ENCODE measurements at places on chromosomes 3 and 15.

DNA sequence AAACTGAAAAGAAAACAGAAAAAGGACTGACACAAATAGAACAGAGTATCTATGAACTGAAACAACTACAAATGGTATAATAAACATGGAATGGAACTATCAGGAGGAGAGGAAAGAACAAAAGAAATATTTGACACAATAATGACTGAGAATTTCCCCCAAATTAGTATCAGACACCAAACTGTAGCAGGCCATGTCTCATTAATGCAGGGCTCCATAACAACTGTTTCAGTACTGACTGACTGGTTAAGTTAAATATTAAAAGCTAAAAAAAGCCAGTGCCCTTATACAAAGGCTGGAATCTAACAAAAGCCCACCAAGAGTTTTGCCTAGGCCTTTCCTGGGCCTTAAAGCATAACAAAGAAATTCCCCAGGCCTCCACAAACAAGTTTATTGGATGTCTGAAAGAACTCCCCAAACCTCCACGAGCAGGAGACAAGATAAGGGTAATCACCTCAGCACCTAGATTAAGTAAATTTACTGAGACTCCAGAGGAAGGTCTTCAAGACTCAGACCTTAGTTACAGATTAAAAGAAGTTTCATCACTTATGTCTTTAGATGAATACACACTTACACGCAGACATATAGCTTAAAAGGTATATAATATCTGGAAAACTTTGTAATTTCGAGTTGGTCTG, 45.7 kb downstream of the KPNA1 start:
- no peak for DNase-seq

DNA sequence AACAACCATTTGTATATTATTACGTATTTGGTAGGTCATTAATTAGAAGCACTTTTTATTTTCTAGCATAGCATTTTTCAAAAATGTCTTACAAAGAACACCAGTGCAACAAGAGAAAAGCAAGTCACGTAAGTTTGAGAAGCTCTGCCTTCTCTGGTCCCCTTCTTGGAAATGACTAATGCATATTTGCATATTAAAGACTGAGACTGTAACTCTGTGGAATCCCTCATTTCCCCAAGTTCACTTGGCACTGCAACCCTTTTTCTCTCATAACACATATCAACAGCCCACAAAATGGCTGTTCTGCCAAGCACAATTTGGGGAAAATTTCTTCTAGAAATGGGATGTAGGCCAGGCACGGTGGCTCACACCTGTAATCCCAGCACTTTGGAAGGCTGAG, 176.3 kb downstream of the ERC2 start:
- no peak for DNase-seq

DNA sequence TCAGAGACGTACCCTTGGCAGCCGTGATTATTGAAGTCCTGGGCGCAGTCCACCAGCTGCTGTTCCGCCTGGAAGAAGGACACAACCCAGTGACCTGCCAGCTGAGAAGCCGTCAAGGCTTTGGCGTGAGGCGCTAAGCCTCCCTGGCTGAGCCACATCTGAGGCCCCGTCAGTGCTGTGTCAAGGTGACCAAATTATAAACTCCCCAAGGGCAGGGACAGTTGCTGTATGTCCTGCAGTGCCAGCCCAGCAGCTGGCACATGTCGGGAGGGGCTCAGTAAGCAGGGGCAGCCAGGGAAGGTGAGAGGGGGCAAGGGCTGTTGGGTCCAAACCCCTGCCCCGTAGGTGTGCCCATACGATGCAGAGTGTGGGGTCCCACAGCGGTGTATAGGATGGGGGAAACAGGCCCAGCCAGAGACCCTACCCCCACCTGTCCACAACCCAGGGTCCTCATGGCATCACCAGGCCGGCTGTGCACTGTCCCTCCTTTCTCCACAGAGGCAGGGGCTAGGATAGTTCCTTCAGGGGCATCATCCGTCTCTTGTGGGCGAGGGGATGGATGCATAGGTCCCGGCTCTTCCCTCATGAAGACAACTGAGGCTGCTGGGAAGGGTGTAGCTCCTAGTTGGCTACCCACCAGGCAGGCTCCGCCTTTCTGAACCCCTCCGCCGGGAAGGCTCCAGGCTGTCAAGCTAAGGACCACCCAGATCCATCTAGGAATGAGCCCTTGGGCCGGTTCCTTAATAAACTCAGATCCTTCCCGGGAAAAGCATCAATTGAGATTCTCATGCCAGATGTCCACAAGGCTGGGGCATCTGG, 13.2 kb downstream of the CTSH start:
- DNase-seq = no peak

- DNase-seq = no peak
These were observed 48.8 kb downstream of the UACA start for GRCh38 chr15:70714565-70714964.

DNA sequence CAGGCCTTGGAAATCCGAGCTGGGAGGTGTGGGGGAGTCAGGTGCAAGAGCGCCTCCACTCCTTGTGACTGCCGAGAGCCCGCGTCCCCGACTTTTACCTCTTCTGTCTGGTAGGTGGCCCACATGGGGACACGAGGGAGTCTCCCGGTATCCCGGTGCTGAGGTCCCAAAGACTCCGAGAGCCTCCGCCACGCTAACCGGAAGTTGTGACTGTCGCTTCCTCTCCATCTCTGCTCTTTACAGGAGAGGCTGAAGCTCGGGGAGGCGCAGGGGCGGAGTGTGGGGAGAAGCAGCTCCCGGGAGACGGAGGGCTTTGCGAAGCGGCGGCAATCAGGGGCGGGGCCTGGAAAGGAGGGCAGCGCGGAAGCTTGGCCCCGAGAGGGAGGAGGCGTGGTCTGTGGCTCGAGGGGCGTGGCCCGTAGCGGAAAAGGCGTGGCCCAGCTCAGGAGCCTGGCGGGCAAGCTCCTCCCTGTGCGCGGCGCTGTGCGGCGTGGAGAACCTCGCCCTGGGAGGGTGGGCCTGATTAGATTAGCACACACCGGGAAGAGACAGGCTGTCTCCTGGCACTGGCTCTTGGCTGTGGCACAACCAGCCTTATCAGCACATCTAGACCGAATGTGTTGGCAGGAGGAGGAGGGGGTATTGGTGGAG, 143.9 kb downstream of the GABRB3 start:
- peak; percentile 12 for DNase-seq

DNA sequence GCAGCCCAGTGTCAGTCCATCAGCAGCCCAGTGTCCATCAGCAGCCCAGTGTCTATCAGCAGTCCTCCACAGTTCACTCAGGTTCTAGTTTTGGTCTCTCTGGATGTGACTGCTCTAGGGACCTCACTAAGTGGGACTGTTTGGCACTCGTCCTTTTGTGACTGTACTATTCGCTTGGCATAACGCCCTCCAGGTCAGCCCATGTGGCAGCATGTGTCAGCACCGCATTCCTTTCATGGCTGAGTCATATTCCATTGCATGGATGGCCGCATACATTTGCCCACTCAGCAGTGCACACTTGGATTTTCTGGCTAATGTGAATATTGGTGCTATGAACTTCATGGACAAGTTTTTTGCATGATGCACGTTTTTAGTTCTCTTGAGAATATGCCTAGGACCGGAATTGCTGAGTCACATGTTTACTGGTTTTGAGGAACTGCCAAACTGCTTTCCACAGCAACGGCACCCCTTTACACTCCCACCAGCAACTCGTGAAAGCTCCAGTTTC, 16.4 kb downstream of the CHST13 start:
- no peak for DNase-seq

- no peak for DNase-seq
These were observed 37.4 kb upstream of the GOLGA8B start for GRCh38 chr15:34620814-34621213.

DNA sequence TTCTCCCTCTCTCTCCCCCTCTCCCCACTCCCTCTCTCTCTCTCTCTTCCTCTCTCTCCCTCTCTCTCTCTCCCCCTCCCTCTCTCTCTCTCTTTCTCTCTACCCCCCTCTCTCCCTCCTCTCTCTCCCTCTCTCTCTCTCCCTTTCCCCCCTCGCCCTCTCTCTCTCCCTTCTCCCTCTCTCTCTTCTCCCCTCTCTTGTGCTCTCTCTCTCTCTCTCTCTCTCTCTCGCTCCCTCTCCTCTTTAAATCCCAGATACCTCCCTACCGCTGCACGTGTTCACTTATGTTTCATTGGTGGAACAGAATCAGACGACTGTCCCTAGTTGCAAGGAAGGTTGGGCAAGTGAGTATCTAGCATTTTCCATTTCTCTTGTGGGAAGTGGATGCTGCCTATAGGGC, 166.5 kb downstream of the EBLN2 start:
- no peak for DNase-seq

DNA sequence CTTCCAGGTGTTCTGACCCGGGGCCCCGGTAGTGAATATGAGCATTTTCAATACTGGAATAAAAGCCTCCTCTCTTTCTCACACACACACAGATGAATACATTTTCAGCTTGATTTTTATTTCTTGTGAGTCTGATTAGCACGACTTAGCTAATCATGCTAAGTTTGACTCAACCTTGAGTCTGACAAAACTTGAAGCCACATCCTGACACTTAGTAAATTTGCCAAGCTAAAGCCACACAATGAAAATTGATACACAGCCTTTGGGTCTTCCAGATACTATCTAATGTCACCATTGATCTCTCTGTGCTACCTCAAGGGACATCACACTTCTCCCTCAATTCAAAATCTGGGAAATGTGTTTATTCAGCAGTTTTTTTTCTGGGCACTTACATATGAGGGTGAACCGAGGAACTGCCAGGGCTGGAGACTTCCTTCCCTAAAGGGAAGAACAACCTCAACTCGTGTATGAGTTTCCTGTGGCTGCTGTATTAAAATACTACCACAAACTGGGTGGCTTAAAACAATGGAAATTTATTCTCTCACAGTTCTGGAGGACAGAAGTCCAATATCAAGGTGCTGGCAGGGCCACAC, 18.6 kb downstream of the TMEM266 start:
- DNase-seq = no peak

GRCh38 chr3:12793701-12794100, 2.8 kb upstream of the CAND2 start:
- DNase-seq = no peak

- DNase-seq = no peak
These were observed 187.2 kb downstream of the SHQ1 start for GRCh38 chr3:72661115-72661457.

GRCh38 chr3:71285086-71285485, 298.4 kb downstream of the FOXP1 start:
- DNase-seq = no peak

DNA sequence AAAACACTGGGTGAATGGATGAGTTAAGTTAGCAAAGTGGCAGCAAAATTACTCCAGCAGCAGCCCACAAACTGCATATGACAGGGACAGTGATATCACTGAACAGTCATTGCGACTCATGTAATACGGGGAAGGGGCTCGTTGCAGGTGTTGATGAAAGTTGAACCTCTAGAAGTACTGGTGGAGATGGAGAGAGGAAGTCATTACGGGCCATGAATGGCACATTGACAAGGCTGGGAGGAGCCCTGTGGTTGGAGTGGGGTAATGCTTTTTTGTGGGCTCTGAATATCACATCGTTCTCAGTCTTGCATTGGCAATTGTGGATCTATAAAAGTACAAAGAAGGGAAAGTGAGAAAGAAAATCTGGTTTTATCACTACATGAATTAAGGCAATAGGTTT, 278.1 kb downstream of the ZPLD1 start:
- DNase-seq = peak; percentile 30

GRCh38 chr15:79728867-79729266, 167.9 kb downstream of the MTHFS start:
- DNase-seq = no peak

- DNase-seq = no peak
These were observed 28.0 kb downstream of the CCDC33 start for GRCh38 chr15:74264081-74264501.

DNA sequence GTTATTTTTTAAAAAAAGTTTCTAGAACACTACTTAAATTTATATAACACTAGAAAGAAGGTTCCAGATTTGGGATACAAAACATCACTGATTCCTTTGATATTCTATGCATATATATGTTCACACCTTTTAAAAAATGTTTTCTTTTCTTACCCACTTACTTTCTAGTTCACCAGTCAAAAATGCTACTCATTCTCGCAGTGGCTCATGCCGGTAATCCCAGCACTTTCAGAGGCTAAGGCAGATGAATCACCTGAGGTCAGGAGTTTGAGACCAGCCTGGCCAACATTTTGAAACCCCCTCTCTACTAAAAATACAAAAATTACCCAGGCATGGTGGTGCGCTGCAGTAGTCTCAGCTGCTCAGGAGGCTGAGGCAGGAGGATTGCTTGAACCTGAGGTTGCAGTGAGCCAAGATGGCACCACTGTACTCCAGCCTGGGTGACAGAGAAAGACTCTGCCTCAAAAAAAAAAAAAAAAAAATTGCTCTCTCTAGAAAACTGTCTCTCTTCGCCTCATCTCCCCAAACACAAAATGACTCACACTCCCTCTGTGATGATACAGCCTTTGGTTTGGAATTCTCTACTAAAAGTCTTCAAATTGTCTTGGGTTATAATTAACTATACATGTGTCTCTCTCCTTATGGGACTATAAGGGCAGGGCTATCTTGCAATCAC, 52.6 kb upstream of the TGFBR2 start:
- DNase-seq = peak; percentile 38

GRCh38 chr3:171142985-171143384, 116.5 kb upstream of the SLC2A2 start:
- no peak for DNase-seq

DNA sequence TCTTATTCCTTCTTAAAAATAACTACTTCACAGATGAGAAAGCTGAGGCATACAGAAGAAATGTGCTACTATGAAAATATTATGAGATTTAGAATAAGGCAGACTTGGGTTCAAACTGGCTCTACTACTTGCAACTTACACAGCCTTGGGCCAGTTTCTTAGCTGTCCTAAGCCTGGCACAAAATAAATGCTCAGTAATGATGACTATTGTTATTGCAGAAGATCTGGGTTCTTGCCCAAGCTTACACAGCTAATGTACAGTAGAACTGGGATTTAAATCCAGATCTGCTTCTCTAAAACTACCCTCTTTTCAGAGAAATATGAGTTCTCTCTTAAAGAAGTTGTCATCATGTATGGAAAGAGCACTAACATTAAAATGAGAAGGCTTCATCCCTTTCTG, 228.2 kb upstream of the TPRG1 start:
- no peak for DNase-seq

- no peak for DNase-seq
These were observed 15.5 kb upstream of the SRP14 start for GRCh38 chr15:40054605-40054854.

Data from activated CD4-positive, alpha-beta T cell treated with anti-CD3 and anti-CD28 coated beads for 48 hours (primary cell).